Type B pancreatic cell (in vitro differentiated cells): ENCODE measurements at places on chromosomes 12 and 14. TPM values are rescaled to one million over a fixed set of nuclear protein-coding genes. Genes with fewer than 3 reads are reported as not detected.

- DNase-seq, result no peak
Measured at GRCh38 chr12:64631197-64631596, 20.9 kb downstream of the RASSF3 start.

GRCh38 chr12:49871263-49871561, 28.3 kb upstream of the BCDIN3D start:
- no peak for DNase-seq

DNA sequence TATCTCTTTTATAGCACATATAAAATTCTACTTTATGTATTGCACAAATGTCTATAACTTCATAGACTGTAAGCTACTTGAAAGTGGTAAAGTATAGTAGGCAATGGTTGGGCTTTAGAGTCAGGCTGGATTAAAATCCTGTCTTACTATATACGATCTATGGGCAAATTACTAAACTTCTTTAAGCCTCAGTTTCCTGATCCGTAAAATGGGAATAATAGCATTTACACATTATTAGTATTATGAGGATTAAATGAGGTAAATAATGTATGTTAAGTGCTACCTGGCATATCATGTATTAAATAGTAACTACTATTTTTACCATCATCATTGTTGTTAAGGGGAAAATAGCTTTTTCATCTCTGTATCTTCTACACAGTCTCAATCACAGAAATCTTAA, 14.4 kb downstream of the POLE2 start:
- DNase-seq, result no peak

DNA sequence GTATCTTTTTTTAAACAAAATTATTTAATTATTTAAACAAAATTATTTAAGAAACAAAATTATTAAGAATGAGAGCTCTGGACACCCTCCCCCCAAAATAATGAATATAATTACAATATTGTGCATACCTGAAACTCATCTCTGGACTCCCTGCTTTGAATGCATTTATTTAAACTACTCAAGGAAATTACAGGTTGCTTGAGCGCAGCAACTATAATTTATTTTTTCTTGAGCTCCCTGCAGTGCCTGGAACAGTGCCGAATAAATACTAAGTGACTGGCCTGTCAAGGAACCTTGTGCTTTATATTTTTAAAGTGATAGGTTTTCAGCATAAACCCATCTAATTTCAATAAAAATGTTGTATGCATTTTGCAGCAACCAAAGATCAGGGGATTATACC, 93.9 kb downstream of the KCNC2 start:
- no peak for DNase-seq

- DNase-seq, result no peak
Measured at GRCh38 chr14:42222924-42223471, 616.3 kb downstream of the LRFN5 start.

DNA sequence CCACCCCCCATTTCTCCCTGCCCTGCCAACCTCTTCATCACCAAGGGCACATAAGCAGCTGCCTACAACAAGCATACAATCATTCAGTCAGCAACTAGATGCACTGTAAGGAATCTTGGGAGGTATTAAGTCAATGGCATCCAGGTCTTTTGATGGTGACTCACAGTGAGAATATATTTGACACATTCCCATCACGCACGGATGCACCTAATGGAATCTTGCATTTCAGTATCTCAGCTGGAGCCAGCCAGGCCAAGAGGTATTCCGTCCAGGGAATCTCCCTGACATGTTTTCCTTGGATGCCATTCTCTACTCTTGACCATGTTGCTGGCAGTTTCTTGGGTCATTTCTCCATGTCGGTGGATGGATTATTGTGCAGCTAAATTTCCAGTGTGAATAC, 73.9 kb upstream of the CAPRIN2 start:
- peak; percentile 20 for DNase-seq

DNA sequence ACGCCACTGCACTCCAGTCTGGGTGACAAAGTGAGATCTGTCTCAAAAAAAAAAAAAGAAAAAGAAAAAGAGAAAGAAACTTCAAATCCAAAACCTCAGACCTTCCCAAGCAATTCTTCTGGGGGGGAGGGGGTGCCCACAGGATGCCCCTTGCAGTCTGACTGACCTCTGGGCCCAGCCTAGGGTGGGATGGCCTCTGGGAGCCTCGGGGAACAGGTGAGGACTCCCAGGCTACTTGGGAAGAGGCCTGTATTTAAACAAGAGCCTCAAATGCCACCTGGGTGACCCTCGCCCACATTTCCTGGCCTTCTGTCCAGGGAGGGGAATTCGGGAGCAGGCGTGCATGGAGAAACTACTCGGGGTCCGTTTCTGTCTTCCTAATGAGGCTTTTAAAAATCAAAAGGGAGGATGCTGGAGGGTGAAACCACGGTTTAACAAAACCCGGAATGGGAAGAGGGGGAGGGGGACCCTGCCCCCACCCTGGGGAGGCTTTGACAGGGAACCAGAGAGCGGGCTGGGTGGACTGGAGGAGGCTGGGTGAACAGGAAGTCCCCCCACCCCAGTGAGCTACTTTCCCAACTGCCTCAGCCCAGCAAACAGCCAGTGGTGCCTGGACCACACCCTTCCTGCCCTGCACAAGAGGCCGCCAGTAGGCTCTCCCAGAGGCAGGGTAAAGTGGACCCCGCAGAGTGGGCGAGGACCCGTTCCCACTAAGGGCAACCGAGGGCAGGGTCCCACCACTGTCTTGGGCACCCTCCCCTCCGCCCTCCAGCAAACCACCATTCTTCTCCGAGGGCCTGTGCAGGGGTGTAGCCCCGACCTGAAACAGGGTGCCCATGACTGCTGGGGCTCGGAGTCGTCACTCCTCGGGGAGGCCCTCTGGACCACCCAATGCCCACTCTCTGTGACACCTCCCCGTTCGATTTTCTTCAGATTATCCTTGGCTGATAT, 1.5 kb upstream of the FBRSL1 start:
- no peak for DNase-seq

GRCh38 chr12:53965281-53966084, 7.4 kb upstream of the HOXC11 start:
- no peak for DNase-seq

DNA sequence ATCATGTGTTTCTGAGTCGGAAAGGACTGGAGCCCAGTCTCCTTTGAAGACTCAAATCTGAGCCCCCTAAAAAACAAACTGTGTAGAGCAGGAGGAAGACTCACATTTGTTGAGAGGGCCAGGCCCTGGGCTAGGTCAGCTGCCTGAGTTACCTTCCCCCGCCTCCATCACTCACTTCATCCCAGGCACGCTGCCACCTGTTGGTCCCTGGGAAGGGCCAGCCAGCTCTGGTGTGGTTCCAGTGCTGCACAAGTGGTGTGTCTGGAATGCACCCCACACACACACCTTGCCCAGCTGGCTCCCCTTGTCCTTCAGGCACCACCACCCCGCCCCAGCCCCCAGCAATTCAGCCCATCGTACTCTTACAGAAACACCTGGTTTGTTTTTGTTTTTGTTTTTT, 9.0 kb downstream of the MVK start:
- DNase-seq, result no peak

TMPRSS12 gene
- total RNA-seq, result 0.45 TPM in 1 of 2 replicates, not detected in the other

PLA2G1B gene
- total RNA-seq, result not detected in 2 replicates

HOXC9 gene
- 0.27 and 0.36 TPM in 2 replicates for total RNA-seq
